HuH-7.5 (cell line): ENCODE measurements at places on chromosomes 4 and X.

DNA sequence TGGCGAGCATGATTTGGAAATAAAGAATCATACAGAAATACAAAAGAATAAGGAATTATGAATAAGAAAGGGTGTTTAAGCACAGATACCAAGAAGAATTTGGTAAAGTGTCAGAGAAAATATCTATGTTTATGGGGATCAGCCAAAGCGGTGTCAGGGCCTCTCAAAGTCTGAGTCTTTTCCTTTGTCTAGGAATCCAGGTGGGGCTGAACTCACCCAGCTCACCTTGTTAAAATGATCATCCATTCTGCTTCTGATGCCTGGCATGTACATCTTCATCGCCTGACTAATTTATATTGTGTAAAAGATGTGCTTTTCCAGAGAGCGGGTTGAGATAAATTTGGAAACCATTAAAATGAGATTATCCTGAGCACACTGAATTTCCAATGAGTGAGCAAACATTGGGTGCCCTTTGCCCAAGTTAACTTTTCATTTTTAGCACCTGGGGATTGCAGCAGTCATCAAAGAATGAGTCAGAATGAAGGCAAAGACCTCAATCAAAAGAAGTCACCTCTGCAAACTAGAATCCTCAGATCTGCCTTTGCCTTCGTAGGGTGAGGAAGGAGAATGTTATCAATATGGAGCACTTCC, 141.9 kb upstream of the ANXA3 start:
- no peak for DNase-seq

GRCh38 chr4:10691651-10692050, 7.1 kb upstream of the CLNK start:
- DNase-seq = no peak

DNA sequence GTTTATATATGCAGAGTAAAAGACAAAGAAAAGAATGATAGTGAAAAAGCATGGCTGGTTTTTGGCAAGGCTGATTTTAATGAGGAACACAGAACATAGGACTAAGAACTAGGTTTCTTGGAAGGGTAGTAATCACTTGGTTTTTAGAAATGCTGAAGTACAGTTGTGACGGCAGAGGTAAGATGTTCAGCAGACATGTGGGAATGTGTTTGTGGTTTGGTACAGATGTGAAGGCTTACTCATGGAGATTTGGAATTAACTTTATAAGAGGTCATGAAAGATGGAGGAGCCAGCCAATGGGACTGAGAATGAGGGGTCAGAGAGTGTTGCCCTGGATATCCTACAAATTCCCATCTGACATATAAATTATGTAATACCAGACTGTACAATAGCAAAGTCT, 243.6 kb downstream of the NPFFR2 start:
- DNase-seq = no peak

- no peak for DNase-seq
These were observed 52.3 kb downstream of the MEPE start for GRCh38 chr4:87884976-87885549.

DNA sequence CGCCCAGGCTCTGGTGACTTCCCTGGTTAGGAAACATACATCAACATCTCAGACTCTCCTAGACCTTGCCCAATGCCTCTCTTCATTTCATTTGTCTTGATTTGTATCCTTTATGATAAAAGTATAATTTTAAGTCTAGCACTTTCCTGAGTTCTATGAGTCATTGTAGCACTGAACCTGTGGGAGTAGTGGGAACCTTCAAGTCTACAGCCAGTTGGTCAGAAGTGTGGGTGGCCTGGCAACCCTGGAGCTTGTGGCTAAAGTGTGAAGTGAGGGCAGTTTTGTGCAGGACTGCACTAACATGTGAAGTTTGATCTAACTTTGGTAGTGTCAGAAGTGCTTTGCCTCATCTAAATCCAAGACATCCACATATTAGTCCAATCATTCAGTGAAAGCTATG, 259.3 kb upstream of the IGFBP7 start:
- no peak for DNase-seq

DNA sequence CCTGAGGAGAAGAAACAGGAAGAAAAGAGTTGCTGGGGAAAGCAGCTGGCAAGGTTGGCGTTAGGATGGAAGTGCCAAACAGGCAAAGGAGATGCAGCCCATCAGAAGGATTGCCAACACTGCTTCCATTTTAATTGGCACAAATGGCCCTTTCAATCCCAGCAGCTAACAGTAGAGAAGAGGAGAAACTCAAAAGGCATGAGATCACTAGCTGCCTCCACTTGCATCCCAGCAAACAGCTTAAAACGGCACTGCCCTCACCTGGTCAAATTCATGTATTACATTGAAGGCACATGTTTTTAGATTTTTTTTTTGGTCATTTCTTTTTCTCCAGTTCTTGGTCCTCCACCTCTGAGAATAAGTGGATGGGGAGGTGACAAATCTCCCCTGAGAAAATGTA, 14.9 kb upstream of the LOC101059915 start:
- DNase-seq = peak; percentile 49

- no peak for DNase-seq
These were observed 136.2 kb downstream of the BTC start for GRCh38 chr4:74658116-74658515.

DNA sequence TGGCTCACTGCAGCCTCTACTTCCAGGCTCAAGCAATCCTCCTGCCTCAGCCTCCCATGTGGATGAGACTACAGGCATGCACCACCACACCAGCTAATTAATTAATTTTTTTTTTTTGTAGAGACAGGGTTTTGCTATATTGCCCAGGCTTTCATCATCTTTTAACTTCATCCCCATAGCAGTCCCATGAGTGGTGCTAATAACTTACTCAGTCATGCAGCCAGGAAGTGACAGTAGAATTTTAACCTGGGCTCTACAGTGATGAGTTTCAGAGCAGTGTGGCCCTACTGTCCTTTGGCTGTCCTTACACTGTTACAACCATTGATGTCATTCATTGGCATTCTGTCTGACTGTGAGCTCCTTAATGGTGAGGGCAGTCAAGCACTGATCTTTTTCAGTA, 3.9 kb upstream of the OCIAD2 start:
- no peak for DNase-seq

DNA sequence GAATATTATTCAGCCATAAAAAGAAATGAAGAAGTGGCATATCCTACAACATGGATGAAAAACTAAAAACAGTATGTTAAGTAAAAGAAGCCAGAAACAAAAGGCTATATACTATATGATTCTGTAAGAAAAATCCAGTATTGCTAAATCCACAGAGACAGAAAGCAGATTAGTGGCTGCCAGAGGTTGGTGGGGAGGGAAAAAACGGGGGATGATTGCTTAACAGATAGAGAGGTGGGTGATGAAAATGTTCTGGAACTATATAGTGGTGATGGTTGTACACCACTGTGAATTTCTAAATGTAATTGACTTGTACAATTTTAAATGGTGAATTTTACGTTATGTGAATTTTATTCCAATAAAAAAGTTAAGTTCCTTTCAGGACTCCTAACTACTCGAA, 157.6 kb upstream of the SH3RF1 start:
- DNase-seq = no peak
